CD4-positive, alpha-beta T cell treated with Interleukin-1 beta for 1 hour (primary cell): ENCODE measurements at places on chromosomes 7 and 10.

- DNase-seq, result peak; percentile 32
Observed at GRCh38 chr10:31929261-31930022, 811 bp upstream of the ARHGAP12 start.

- peak; percentile 27 for DNase-seq
Observed at GRCh38 chr7:25260862-25261494, 32.7 kb upstream of the NPVF start.

- no peak for DNase-seq
Observed at GRCh38 chr7:43294080-43294630, 181.7 kb downstream of the HECW1 start.

DNA sequence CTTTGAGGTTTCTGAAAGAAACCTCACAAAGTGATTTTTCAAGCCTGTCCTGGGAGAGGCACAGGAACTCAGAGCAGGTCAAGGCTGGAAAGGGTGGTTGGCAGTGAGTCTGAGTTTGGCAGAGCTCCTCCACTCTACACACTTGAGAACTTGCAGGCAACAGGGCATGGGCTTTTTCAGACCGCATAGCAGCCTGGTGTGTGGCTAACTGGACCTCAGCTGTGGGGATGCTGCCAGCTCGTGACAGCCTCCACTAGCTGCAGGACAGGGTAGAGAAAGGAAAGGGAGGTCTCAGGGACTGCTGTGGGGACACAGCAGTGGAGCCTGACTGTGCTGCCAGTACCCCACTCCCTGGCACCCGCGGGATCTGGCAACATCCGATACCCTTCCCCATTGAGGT, 2.6 kb downstream of the CDHR1 start:
- no peak for DNase-seq

DNA sequence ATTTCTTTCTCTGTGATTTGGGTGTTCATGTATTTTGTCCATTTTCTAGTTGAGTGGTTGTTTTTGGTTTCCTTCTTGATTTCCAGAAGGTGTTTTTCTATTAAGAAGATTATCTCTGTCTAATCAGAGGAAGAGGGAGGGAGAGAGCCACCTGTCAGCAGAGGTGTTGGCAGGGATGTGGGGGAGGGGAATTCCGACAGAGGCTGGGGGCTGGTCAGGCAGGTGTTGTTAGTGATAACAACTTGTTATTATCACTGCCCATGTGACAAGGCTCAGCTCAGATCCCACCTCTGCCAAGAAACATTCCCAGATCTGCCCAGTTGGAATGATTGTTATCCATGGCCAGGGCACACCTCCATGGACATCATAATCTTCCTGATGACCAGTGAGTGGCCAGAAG, 293.4 kb downstream of the GFRA1 start:
- no peak for DNase-seq

DNA sequence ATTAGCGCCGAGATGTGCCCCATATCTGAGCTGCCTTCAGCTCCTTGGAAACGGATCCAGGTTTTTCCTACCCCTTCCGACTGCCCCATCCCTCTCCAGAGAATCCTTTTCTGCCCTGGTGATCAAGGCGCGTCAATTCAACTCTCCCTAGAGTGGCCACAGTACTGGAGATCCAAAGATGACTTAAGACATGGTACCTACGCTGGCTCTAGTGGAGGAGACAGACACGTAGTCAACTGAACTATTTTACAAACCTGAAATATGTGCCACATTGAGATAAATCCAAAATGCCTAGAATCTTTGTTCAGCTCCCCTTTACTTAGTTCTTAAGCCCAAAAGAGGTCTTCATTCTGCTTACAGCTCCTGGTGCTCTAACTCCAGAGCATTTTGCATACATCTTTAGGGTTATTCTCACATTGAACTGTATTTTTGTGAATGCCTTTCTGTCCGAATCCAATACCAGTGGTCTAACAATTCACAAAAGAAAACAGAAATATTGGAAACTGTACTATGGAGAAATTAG, 444 bp upstream of the TNPO3 start:
- no peak for DNase-seq

GRCh38 chr7:42174391-42174912, 62.6 kb downstream of the GLI3 start:
- no peak for DNase-seq

GRCh38 chr7:157760004-157760730, 423.4 kb downstream of the DNAJB6 start:
- no peak for DNase-seq

DNA sequence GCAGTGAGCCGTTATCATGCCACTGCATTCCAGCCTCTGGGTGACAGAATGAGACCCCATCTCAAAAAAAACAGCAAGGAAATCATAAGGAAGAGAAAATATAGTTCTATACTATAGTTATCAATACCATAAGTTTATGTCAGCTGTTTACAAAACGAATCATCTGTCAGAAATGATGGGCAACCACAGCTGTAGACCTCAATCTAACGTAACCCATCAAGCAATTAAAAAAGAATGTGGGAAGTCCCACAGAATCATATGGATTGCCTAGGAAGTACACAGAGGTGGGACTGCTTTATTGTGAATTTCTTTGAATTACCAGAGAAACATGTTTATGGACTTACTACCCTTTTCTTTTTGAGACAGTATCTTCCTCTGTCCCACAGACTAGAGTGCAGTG, 6.9 kb downstream of the NRBF2 start:
- DNase-seq, result no peak

GRCh38 chr7:44087911-44088838, 5.8 kb upstream of the POLM start:
- DNase-seq, result no peak

DNA sequence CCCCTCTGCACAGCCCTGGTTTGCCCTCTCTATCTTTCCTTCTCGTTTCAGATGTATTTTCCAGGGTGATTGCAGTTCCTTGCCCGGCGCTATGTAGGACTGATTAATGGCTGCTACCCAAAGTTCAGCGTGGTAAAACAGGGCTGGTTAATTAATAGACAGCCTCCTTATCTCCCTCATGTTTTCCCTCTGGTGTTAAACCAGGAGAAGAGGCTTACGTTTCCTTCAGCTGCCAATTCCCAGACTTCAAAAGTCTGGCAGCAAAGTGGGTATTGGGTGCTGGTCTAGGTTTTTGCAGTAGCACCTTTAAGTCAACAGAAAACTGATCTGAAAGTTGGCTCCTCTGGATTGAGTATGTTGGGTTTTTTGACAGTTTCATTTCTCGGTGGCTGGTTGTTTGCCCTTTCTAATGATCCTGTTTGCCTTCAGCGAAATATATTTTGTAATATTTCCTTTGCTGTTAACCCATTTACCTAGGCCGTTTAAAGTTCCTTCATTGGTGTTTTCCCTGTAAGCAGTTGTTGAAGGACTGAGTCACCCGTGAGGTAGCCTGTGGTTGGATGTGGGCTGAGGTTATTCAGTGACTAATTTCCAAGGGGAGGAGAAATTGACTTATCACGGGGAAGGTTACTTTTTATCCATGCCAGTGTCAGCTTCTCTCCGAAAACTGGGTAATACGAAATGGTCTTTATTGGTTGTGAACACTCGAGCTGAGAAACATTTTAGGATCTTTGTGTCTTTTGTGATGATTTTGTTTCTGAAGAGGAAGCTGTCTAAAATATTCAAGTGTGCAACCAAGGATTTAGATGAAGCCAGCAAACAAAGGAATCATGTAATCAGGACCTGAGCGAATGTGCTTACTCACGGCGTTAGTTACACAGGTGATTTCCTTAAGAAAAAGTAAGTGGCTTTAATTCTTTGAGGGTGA, 257.2 kb downstream of the KIAA1217 start:
- DNase-seq, result no peak

- peak; percentile 22 for DNase-seq
Observed at GRCh38 chr7:100219271-100219737, 445 bp upstream of the PVRIG start.

- no peak for DNase-seq
Observed at GRCh38 chr10:122590153-122590552, 29.6 kb downstream of the DMBT1 start.

DNA sequence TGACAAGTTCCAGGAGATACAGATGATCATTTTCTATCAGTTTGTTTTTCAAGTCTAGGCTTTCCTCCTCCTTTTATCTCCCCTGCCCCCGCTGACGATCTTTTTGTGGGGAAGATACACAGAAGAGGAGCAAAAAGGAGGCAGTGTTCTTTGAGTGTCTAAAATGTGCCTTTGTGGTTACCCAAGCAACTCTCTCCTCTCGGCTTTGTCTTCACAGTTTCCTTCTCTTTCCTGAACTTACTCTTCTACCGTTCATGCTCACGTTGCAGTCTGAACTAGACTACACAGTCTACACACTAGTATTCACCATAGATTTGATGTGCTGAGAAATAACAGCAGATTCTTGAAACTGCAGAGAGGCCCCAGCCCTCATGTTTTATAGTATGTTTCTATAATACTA, 23.6 kb downstream of the CEP41 start:
- no peak for DNase-seq

GRCh38 chr7:127835679-127836078, 183.7 kb downstream of the SND1 start:
- no peak for DNase-seq

- no peak for DNase-seq
Observed at GRCh38 chr10:75531571-75532031, 100.2 kb downstream of the LRMDA start.

- DNase-seq, result no peak
Observed at GRCh38 chr7:133846203-133846945, 280.8 kb upstream of the LRGUK start.

- no peak for DNase-seq
Observed at GRCh38 chr7:87506246-87507180, 31.0 kb upstream of the ABCB4 start.

GRCh38 chr7:128735436-128735835, 3.7 kb upstream of the CALU start:
- no peak for DNase-seq

DNA sequence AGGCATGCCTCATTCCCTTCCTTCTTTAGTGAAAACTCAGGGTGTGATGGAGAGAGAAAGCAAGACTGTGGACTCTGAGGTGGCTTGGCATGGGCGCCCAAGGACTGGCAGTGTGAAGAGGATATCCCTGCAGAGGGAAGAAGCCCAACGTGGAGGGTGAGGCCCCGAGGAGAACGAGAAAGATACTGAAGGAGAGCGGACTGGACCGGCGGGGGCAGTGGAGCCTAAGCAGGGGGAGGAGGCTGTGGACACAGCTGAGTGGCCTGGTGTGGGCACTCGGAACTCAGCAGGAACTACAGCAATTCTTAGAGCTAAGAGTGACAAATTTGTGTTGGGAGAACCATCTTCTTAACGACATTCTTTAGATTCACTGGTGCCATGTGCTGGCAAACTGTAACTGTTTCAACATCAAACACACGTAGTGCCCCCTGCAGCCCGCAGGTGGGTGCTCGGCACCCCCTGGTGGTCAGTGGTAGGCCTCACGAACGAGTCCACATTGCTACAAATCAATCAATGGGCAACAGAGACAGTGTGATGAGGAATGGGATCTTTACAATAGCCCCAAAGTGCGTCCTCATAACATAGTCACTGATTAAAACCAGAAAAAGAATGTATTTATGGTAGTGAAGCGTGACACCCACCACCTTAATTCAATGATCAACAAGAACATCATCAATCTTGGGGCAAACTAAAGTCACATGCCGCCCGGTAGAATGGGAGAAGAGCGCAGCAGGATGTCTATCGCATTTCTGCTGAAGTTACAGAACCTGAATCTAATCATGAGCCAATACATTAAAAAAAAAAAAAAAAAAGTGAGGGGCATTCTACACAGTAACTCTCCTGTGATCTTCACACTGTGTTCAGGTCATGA, 2.0 kb upstream of the SFTPA1 start:
- peak; percentile 20 for DNase-seq

DNA sequence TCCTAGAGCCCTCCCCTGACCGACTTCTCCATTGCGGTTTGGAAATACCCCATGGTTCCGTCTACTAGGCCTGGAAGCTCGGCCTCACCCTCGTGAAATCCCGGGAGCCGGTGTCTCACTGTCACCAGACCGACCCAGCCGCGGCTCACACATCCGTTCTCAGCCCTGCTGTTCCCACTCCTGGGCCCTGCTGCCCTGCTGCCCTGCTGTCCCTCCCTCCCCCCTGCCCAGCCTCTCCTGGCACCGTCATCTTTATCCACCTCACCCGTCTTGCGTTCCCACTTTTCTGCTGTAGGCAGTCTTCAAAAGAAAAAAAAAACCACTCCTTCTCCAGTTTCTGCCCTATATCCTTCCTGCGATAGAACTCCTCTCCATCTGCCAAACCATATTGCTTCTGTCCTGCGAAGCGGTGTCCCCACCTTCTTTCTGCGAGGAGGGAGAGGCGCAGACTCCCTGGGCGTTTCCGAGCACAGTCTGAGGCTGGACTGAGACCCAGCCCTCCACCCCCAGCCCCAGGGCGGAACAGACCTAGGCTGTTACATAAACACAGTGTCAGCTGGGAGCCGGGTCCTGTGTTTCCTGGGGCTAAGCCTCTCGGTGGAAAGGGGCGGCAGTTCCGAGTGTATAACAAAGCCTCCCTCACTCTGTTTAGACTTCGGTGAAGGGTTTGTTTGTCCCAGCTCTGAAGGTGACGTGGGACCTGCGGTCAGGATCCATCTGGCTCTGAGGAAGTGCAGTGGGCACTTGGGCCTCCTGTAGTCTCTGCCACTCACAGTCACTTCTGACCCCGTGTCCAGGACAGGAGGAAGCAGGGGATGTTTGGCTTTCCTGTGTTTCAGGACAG, 2.8 kb downstream of the AGAP3 start:
- peak; percentile 83 for DNase-seq

- no peak for DNase-seq
Observed at GRCh38 chr7:150847536-150847935, 4.8 kb upstream of the AOC1 start.

DNA sequence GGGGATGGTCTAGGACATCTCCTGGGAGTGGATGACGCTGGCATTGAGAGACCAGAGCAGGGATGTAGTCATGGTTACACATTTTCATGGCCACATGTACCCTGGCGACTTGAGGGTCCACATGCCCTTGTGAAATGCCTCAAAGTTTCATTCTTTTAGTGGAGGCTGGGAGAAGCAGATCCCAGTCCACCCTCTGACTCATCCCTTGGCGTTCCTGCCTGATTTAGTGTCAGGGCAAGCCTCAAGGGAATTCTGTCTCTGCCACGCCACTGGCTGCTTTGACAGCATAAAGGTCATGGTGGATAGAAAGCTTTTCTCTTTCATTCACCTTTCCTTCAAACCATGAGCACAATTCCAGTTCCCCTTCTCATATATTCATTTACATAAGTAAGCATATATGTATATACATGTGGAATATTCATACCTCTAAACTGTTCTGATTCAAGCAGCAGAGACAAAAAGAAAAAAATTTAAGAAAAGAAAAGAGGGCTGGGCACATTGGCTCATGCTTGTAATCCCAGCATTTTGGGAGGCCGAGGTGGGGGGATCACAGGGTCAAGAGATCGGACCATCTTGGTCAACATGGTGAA, 21.8 kb upstream of the KIF5B start:
- no peak for DNase-seq

- no peak for DNase-seq
Observed at GRCh38 chr7:122300211-122300932, 4.2 kb downstream of the FEZF1 start.
